ENCODE measurements at places on chromosomes 16 and 17.

GRCh38 chr17:64622931-64623654 lies 39.0 kb downstream of the SMURF2 start:
- no peak for DNase-seq

DNA sequence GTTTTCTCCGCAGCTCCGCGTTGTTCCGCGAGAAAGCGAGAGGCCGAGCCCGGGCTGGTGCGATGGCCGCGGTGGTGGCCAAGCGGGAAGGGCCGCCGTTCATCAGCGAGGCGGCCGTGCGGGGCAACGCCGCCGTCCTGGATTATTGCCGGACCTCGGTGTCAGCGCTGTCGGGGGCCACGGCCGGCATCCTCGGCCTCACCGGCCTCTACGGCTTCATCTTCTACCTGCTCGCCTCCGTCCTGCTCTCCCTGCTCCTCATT lies 404 bp downstream of the EMC6 start:
- no peak for DNase-seq

DNA sequence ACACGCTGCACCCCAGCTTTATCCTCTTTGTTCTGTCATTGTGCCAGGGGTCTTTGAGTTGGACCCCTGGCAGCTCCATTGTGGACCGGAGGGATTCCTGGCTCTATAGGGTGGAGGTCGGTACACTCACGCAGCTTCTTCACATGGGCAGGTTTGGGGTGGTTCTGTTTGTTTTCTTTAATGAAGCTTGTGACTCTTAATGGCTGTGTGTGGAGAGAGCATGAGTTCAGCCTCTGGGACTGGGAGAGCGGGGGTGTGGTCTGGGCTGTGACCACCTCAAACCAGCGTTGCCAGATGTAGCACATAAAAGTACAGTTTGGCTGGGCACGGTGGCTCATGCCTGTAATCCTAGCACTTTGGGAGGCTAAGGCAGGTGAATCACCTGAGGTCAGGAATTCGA lies 21.2 kb upstream of the NAGLU start:
- no peak for DNase-seq

GRCh38 chr17:76917829-76918228 lies 49.6 kb downstream of the MGAT5B start:
- DNase-seq: no peak

DNA sequence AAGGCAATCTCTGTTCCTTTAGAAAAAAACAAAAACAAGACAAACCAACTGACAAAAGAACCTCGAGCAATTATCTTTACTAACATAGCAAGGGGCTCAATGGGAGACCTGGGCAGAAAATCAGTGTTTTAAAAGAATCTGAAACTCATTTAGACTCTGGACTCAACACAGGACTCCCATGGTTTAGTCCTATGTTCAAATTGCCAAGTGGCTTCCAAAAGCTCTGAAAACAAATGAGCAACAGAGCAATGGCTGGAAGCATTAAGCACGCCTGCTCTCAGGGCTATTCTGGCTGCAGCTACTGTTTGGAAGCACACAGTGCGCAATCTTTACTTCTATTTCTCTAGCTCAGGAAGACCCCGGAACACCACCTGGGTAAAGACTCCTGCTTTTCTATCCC lies 162.0 kb downstream of the AATF start:
- no peak for DNase-seq

GRCh38 chr16:86880316-86881117 lies 302.2 kb downstream of the FOXL1 start:
- DNase-seq: no peak

- DNase-seq: no peak
Measured at GRCh38 chr16:50476486-50477255, 71.5 kb upstream of the NKD1 start.

- no peak for DNase-seq
Measured at GRCh38 chr17:7215652-7216180, 3.9 kb downstream of the DLG4 start.

- no peak for DNase-seq
Measured at GRCh38 chr16:48441863-48442279, 56.7 kb upstream of the SIAH1 start.

DNA sequence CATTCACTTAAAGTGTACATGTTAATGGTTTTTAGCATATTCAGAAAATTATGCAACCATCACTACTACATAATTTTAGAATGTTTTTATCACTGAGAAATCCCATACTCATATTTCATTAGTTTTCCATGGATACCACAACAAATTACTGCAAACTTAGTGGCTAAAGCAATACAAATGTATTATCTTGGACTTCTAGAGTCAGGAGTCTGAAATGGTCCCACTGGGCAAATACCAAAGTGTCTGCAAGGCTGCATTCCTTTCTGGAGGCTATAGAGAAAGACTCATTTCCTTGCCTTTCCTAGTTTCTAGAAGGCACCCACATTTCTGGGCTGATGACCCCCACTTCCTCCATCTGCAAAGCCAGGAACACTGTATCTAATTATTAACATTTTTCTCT lies 16.9 kb upstream of the GNAO1 start:
- DNase-seq: no peak

DNA sequence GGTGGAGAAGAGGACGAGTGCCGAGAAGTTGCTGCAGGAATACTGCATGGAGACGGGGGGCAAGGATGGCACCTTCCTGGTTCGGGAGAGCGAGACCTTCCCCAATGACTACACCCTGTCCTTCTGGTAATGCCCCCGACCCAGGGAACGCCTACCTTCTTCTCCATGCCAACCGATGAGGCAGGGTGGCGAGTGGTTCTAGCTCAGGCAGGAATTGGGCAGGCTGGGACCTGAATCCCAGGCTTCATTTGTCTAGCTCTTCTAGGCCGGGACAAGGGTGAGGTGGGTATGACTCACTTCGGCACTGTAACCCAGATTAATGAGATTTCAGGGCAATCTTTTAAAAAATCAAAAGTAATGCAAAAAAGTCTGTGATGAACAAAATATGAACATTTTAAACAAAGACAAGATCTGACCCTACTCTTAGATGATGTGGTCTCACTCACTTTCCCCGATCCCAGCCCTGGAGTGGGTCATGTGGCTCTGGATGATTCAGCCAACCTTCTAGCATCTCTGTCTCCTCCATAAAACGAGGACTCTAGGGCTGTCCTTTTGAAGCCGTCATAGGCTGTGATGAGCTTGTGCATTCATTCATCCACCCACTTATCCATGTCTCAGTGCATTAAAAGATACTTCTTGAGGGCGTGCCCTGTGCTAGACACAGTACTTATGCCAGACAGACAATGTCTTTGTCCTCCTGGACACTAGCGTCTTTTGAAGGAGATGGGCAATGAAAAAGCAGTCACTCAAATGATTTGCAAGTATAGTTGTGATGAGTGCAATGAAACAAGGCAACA lies 102.6 kb downstream of the SDR42E1 start:
- no peak for DNase-seq

DNA sequence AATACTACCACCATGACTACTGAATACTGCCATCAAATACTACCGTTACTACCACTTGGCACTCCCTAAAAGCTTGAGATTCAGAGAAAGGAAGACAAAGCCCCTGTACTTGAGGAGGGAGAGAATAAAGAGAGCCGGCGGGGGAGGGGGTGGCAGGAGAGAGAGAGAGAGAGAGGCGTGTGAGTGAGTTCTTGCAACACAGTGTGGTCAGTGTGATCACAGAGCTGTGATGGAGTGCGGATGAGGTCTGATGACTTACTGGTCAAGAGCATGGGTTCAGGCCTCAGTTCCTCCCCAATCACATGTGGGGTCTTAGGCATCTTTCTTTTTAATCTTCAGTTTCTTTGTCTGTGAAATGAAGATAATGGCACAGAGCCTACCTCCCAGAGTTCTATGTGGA lies 19.2 kb downstream of the PRKCB start:
- no peak for DNase-seq

- no peak for DNase-seq
Measured at GRCh38 chr16:11596572-11597226, 10.0 kb upstream of the LITAF start.

- DNase-seq: peak; percentile 20
Measured at GRCh38 chr17:76384987-76385891, 830 bp downstream of the SPHK1 start.

DNA sequence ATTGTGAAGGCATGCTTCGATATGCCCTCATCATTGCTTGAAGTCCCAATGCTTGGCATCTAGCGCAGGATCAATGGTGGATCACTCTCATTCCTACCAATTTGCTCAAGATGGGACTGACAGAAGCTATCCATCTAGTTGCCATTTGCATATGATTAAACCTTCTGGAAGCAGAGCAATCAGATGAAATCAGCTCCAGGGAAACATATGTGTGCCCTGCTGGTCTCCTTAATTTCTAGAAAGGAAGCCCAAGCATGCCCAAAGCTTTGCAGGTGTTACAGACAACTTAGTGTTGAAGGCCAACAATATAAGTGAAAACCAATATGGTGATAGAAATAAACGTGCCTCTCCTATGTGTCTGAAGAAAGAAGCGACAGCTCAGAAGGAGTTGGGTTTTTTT lies 350.0 kb upstream of the ERCC4 start:
- no peak for DNase-seq

DNA sequence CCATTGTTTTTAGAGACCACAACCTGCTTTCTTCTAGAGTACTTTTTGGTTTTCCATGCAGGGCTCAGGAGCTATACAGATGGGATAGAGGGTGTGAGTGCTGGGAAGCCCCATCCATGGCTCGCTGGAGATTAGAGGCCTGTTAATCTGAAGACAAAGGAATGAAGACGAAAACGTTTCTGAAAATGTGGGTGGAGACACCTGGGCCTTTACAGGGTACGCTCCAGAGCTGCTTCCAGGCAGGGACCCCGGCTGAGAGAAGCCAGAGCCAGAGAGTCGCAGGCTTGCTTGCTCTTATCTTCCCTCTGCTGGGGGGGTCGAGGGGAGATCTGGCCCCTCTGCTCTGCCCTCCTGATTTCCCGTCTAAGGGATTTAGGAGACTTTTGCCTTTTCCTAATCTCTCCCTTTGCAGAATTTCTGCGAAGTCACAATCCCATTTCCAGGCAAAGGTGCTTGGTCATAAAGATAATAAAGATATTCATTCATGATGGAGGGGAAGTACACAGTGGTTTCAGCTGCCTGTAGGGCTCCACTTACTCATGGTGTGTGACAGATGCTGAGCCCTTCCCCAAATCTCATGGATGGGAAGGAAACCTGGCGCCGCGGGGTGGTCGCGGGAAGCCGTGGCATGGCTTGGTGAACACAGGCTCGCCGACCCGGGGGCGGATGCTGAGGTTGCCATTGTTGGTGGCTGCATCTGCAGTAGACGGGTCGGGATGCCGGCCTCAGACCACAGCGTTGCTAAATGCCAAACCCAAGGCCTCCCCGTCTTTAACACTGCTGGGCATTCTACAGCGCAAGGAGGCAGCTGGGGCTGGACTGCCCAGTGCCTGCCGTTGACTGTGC lies 4.8 kb upstream of the SOCS3 start:
- DNase-seq: no peak

DNA sequence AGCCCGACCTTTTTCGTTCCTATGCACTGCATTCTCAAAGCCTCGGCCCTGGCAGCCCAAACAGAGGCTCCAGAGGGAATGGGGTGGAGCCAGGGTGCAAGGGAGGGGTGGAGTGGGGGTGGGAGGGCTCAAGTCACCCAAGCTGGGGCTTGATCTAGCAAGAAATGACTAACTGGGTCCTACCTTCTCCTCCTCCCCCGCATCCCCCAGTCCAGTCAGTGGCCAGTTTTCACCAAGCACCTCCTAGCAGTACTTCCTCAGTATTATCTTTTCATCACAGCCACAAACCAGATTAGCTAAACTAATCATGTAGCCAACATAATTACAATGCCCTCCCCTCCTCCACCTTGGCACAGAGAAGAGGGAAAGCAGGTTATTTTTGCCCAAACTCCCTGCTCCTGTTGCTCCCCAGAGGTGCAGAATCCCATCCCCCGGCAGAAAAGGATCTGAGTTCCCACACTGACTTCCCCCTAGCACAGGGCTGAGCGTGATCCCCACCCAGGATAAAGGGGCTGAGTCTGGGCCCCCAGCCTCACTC lies 2.2 kb downstream of the JUP start:
- no peak for DNase-seq

DNA sequence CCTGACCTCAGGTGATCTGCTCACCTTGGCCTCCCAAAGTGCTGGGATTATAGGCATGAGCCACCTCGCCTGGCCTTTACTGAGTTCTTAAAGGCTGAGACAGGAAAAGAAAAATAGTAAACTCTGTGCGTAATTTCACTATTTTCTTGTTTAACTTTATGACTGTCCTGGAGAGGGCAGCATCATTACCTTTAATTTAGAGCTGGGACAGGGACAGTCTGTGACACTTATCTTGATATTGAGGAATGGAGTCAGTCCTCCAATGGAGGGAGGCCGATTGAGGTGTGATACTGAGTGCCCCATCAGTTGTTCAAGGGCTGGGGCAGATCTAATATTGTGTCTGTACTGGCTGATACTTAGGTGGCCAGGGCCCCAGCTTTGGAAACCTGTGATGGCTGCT lies 21.5 kb upstream of the SPN start:
- DNase-seq: peak; percentile 46

GRCh38 chr16:17829811-17830210 lies 359.1 kb upstream of the XYLT1 start:
- DNase-seq: no peak

GRCh38 chr16:85757341-85757822 lies 6.5 kb upstream of the C16orf74 start:
- DNase-seq: no peak

- no peak for DNase-seq
Measured at GRCh38 chr16:53849994-53850393, 146.0 kb downstream of the FTO start.

GRCh38 chr17:57284583-57284982 lies 28.3 kb downstream of the MSI2 start:
- peak; percentile 36 for DNase-seq

DNA sequence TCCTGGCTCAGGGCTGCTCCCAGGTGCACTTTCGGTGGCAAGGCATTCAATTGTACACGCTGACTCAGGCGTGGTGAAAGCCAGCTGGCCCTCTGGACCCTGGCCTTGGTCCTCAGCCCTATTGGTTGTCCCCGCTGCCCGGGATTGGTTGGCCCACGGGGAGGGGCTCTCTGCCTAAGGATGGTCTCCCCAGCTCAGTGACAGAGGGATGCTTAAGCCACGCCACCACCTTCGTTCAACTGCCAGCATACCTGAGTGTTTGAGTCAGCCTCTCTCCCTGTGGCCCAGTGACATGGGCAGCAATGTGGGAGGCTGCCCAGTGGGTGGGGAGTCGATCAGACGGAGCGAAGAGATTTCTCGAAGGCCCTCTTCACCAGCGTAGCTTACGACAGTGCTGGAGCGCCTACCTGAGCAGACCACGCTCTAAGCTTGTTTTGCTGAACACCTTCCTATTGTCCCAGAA lies 30.3 kb downstream of the IRF8 start:
- DNase-seq: no peak

DNA sequence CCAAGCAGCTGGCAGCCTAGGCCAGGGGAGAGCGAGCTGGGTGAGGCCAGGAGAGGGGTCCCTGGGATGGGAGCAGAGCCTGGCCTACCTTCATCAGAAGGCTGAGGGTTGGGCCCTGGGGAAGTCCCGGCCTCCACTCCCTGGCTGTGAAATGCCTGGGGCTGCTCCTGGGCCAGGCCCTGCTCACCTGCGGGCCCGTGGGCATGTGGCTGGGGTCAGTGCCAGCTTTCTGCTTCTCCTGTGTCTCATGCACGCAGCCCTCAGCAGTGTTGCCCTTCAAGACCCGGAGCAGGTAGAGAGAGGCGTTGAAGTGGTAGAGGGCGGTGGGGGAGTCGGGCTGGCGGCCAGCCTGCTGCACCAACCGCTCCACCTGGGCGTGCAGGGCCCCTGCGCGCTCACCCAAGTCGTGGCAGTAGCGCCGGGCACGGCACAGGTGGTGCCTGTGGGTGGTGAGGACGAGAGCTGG lies 12.4 kb downstream of the MYBBP1A start:
- no peak for DNase-seq

- peak; percentile 72 for DNase-seq
Measured at GRCh38 chr17:75877752-75878173, 618 bp downstream of the TRIM47 start.

- DNase-seq: no peak
Measured at GRCh38 chr16:5381481-5381880, 283.9 kb upstream of the EEF2KMT start.

All from CD4-positive, alpha-beta T cell treated with Interleukin-15 for 4 hours (primary cell).